ENCODE measurements at places on chromosomes 16 and 17.
A peak's percentile ranks its signal among the peaks of the same experiment; 100 is the strongest.

GRCh38 chr17:74864866-74865395 lies 5.2 kb upstream of the GRIN2C start:
- peak; percentile 87 for DNase-seq

GRCh38 chr17:6160232-6160555 lies 90.0 kb downstream of the WSCD1 start:
- DNase-seq, result no peak

- DNase-seq, result no peak
Measured at GRCh38 chr17:2194889-2195335, 108.7 kb downstream of the SMG6 start.

GRCh38 chr16:24045641-24046040 lies 209.9 kb downstream of the PRKCB start:
- DNase-seq, result no peak

DNA sequence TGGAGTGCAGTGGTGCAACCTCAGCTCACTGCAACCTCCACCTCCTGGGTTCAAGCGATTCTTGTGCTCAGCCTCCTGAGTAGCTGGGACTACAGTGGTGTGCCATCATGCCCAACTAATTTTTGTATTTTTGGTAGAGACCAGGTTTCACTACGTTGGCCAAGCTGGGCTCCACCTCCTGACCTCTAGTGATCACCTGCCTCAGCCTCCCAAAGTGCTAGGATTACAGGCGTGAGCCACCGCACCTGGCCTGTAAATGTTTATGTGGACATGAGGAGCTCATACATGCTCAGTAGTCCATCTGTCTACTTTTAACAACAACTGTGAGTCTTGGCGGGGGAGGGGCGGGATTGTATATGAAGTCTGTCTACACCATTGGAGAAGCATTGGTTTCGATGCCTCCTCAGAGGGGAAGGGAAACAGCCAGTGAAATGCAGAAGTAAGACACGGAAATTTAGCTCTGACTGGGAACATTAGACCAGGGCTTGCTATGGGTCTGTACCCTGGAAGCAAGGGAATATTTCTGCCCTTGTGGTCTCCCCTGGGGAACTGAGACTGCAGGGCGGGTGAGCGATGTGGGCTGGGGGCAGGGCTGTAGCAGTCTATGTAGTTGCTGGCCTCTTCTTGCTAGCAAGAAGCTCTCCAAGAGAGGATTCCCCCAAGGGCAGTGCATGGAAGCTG lies 9.3 kb downstream of the NUBP1 start:
- DNase-seq, result no peak

- DNase-seq, result no peak
Measured at GRCh38 chr17:65659512-65659911, 98.1 kb upstream of the AXIN2 start.

DNA sequence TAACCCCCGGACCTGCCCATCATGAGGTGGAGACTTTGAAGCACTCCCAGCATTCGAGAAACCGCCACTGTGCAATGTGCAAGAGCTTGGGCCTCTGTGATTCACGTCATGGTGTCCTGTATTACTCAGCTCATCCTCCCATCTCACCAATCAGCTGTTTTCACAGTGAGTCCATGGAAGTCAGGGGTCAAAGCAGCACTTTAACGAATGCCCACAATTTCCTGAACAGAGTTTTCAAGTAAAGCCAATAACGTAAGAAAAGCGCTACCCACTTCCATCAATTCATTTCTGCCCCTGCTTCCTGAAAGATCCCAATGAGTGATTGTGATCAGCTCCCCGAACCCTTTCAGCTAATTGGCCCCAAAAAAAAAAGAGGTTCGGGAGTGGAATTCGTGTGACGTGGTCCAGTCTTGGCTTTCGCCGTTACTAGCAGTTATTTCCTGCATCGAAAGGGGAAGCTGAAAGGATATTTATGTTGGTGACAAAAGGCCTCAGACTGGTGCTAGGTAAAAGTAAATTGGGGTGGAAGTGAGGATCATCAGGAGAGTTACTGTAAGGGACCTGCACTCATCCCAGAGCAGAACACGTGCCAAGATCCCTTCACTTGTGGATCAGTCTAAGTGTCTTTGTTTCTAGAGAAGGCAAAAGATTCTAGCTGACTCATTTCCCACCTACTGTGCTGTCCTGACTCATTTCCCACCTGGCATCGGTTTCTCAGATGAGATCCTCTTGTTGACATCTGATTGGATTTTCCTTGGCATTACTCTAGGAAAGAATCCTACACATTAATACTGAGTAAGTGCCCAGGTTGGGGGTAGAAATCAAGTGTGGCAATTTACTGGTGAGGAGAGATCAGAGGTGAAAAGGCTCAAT lies 136.7 kb upstream of the NUDT7 start:
- no peak for DNase-seq

DNA sequence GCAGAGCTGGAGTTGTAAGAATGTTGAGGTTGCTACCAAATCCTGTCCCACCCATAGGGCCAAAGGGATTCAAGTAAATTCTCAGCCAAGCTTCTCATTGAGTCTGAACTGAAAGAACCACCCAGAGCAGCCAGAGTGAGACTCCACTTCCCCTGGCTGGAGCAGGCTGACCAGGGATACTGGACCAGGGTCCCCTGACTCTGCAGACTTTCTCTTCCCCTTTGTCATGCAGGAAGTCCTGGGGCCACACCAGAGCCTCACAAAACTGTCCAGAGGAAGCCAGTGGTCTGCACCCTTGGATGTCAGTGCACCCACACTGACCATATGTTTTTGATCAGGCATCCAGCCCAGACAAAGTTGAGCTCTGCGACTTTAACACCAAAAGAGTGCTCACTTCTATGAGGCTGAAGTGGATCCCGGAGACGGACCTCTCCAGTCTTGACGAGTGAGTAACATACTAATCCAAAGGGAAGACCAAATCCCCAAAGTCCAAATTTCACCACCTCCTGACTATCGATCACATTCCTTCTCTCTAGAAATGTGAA lies 4.1 kb downstream of the NXN start:
- peak; percentile 58 for DNase-seq

DNA sequence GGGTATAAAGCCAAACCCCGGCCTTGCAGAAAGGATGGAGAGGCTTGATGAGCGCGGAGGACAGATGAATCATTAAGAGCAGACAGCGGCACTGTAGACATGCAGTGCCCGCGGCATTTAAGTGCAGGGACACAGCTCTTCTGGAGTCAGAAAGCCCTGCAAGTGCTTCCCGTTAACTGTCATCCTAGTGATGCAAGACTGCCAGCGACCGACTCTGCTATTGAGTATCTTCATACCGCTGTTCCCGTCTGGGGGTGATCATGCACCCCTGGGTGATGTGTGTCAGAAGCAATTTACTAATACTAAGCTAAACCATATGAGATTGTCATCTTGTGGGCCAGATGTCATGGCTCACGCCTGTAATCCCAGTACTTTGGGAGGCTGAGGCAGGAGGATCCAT lies 101.0 kb downstream of the ABCC6 start:
- no peak for DNase-seq

- no peak for DNase-seq
Measured at GRCh38 chr17:80586846-80587228, 42.2 kb downstream of the RPTOR start.

DNA sequence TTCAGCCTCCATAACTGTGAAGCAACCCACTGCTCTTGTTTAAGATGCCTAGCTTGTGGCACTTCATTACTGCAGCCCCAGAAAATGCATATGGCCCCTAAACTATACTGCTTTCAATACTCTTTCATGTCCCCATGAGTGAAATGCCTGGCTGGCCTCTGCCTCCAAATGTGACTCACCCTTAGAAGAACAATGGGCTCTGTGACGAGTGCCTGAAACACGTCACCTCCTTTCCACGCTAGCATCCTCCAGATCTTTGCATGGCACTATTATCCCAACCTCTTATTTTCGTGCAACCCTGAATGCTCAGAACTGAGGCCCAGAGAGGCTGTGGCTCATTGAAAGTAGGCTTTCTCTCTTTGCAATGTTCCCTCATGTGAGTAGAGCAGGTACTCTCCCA lies 233.1 kb downstream of the CBLN1 start:
- DNase-seq, result no peak

DNA sequence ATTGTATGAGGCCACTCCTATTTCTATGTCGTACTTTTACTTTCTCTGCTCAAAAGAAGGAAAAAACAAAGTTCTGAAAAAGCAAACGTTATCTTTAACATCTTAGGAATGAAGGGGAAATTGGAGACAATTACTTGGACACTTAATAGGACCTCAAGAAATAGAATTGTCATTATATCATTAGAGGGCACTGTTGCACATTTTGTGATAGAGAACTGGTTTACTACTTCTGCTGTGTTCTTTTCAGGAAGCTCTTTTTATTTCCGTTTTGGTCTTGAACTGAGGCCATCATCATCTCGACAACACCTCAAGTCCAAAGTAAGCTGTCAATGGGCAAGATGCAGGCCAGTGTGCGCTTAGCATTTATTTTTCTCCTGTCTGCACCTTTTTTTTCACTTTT lies 14.6 kb downstream of the COG4 start:
- no peak for DNase-seq

- DNase-seq, result no peak
Measured at GRCh38 chr17:38507921-38508569, 79.8 kb downstream of the ARHGAP23 start.

- no peak for DNase-seq
Measured at GRCh38 chr16:26386096-26386495, 680.6 kb upstream of the C16orf82 start.

DNA sequence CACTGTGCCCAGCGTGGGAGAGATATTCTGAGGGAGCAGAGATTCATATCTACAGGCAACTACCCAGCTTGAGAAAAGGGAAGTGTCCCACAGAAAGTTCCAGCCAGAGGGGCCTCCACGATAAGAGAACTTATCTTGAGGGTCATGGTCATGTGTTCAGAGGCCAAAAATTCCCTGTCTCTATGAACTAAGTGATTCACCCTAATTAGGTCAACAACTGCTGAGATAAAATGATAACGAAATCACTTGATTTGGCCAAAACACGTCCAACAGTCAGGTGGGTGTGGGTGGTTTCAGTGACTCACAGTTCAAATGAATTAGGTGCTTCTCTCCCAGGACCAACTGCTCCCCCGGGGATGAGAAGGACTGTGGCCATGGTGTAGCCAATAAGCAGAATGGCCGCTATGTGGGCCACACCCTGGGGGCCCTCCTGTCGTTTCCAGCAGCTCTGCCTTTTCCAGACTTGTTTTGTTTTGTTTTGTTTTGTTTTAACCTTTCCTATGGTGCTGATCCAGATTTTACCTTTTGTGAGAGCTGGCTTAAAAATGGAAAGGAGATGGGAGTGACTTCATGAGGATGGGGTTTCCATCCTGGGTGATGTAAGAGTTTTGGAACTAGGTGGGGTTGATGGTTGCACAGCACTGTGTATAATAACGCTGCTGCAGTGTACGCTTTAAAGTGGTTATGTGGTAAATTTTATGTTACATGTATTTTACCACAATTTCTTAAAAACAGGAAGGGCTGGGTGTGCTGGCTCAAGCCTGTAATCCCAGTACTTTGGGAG lies 8.7 kb downstream of the DNAI2 start:
- no peak for DNase-seq

- DNase-seq, result no peak
Measured at GRCh38 chr17:35627417-35627816, 40.3 kb downstream of the AP2B1 start.

DNA sequence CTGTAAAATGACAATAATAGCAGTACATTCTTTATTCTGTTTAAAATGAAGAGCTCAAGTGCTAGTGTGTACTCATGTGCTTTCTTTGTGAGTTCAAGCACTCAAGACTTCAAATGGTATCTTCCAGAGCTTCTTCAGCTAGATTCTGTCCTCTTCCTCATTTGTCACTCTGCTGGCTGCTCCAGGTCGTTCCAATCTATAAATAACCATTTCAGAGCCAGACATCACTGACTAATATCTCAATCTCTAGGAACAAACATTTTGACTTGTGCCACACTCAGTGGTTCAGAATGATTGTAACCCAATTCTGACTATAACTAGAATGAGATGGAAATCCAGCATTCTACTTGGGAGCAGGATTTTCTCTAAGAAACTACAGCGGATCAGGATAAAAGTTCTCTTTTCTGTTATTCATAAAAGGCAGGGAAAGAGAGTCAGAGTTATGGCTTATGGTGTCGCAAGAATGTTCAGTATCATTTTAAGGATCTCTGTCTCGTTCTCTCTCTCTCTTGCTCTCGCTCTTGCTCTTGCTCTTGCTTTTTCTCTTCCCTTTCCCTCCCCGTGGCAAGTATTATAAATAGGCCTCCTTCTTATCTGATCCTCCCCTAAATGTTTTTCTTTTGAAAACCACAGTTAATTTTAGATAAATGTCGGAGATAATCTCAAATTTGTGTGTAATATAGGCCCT lies 116.3 kb upstream of the MAF start:
- no peak for DNase-seq

DNA sequence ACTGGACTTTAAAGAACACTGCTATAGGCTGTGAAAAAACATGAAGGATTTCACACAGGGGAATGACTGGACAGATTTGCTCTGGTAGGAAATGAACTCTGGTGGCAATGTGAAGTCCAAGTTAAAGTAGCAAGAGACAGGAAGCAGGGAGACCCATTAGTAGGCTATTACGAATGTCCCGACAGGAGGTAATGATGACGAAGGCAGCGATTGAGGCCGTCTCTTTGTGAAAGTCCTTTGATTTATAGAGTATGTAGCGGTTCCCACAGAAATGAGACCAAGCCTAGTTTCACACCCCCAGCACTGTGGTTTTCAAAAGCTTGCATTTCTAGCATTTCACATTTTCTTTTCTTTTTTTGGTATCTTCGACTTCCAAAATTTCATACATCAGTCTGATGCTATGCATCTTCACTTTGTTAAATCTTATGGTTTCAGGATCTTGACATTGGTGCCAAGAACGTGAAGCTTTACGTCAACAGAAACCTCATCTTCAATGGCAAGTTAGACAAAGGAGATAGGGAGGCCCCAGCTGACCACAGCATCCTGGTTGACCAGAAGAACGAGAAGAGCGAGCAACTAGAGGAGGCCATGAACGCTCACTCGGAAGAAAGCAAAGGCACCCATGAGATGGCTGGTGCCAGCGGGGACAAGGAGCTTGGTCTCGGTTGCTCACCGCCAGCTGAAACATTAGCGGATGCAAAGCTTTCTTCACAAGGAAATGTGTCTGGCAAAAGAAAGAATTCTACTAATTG lies 189.8 kb downstream of the KATNIP start:
- no peak for DNase-seq

DNA sequence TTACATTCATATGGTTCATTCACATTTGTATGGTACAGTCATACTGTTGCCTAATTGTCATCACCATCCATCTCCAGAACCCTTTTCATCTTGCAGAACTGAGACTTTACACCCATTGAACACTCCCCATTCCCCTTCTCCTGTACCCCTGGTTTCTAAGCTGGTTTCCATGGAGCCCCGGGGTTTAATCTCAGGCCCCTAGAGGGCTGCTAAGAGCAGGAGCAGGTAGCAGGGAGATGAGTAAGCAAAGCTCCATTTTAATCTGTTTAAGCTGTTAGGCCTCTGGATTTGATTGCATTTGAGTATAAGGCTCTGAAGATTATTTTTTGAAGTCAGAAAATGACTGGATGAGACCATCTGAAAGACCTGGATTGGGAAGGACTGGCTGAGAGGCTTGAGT lies 68.5 kb upstream of the RPL38 start:
- DNase-seq, result no peak
